ENCODE measurements at places on chromosomes 2 and 18.

GRCh38 chr18:37847544-37847943, 281.9 kb upstream of the CELF4 start:
- no peak for DNase-seq

DNA sequence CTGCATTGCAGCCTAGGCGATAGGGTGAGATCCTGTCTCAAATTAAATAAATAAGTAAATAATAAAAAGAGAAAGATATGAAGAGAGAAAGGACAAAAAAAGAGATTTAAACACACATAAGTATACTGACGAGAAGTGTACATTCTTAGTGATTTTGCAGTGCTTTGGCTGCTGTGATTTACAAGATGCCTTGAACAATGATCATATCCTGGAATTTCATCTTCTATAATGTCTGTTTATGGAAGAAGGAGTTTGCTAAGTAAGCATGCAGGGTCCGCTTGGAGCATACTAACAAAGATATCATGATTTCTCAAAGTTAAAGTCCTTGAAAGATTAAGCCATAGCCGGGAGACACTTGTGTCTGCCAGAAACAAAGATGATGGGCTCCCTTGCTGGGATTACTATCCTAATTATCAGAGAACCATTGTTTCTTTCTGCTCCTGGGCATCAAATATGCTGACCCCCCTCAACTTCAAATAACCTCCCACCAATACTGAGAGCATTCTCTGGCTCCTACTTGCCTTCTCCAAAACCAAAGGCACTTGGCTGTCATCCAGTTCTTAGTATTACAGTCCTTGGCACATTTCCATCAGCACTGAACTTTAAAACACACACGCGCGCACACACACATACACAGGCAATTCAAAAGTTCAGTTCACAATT, 47.5 kb upstream of the STAM2 start:
- no peak for DNase-seq

DNA sequence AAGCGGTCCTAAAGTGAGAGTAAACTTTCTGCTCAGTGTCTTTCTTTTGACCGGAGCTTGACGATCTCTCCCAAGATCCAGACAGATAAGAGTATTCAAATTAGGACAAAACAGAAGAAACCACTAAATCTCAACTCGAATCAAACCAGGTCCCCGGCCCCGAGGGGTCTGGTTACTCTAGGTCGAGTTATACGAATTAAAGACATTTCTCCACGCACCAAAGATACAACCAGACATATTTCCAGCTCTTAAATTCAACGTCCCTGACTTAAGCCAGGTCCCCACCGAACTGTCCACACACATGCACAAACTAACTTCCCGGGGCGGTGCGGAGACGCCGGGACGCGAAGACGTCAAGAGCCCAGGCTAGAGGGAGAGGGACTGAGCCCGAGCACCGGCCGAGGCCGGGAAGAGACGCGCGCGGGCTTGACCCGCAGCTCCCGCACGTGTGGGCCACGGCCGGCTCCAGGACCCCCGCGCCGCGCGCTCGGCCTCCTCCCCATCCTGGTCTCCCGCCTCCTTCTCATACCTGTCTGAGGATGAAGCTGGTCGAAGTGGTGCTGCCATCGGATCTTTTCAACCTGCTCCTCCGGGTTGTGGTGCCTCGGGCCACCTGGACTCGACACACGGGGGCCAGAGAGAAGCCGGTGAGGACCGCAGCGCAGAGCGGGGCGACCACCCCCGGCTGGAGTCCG, 896 bp downstream of the CACNB4 start:
- DNase-seq: no peak

DNA sequence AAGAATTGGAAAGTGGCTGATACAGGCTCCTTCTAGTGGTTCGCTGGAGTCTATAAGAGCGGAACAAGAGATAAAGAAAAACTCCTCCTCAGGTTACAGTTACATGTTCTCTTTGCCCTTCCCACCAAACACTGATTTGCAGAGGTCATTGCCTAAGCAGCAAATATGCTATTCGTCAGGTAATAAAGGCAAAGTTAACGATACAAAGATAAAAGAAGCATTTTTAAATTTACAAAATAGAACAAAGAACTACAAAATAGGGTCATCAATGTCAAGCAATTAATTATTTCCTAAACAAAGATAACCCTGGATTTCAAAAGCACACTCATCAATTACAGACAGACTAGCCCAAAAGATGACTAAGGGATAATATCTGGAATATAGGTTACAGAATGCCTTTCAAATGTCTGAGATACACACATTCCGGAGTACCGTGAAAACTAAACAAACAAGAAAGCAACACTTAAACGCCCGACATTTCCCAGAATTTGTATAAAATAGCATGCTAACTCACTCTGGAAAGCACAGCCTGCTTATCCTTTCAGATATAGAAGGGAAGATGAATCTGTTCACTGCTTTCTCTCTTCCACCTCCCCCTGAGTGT, 186.4 kb downstream of the MREG start:
- no peak for DNase-seq

Data from activated CD4-positive, alpha-beta T cell treated with anti-CD3 and anti-CD28 coated beads, Interleukin-2, amount 50 U/mL, for 24 hours (primary cell).